ENCODE measurements at places on chromosomes 4 and X. TPM values are rescaled to one million over a fixed set of nuclear protein-coding genes. Genes with fewer than 3 reads are reported as not detected.

The DKK2 gene
- 5.1 TPM for total RNA-seq

The GYG2 gene
- 1.2 TPM for total RNA-seq

The GAB1 gene
- total RNA-seq = 6.2 TPM

The GRPR gene
- 0.60 TPM for total RNA-seq

The GLA gene
- 58.0 TPM for total RNA-seq

The HSD17B11 gene
- 96.4 TPM for total RNA-seq

The RXFP1 gene
- total RNA-seq = not detected

The PPP1R3F gene
- 2.3 TPM for total RNA-seq

The FGFBP1 gene
- not detected for total RNA-seq

The CXCL9 gene
- not detected for total RNA-seq

The ADH1C gene
- 0.48 TPM for total RNA-seq

The DRP2 gene
- total RNA-seq = 0.12 TPM

The SPACA5 gene
- total RNA-seq = 0.78 TPM

The VCX2 gene
- total RNA-seq = not detected

The CLGN gene
- total RNA-seq = not detected

The FGFR3 gene
- not detected for total RNA-seq

The GPR173 gene
- total RNA-seq = 2.4 TPM

The SUPT20HL2 gene
- 0.24 TPM for total RNA-seq

The PPP2R2C gene
- total RNA-seq = 0.10 TPM

The CLDN22 gene
- not detected for total RNA-seq

The XAGE1A gene
- 1.9 TPM for total RNA-seq

The PRPS1 gene
- 38.3 TPM for total RNA-seq

The EXOC1L gene
- not detected for total RNA-seq

The SPANXN4 gene
- total RNA-seq = not detected

The CCDC149 gene
- total RNA-seq = 4.1 TPM

The RTL3 gene
- total RNA-seq = 1.4 TPM

The TMPRSS11D gene
- not detected for total RNA-seq

The CXCL11 gene
- total RNA-seq = 0.10 TPM

The DUX4 gene
- not detected for total RNA-seq

The USP51 gene
- 0.49 TPM for total RNA-seq

The KANTR gene
- total RNA-seq = 7.1 TPM

The GPR34 gene
- total RNA-seq = not detected

The UGT2B15 gene
- not detected for total RNA-seq

The REELD1 gene
- not detected for total RNA-seq

The FAM236A gene
- not detected for total RNA-seq

The SYNPO2 gene
- total RNA-seq = 1.6 TPM

The SORBS2 gene
- total RNA-seq = 11.8 TPM

The SPANXN3 gene
- not detected for total RNA-seq

The ADRA2C gene
- 0.24 TPM for total RNA-seq

The NR0B1 gene
- 0.48 TPM for total RNA-seq

The FGB gene
- total RNA-seq = not detected

The PLAC8 gene
- total RNA-seq = 0.39 TPM

The MED14 gene
- total RNA-seq = 22.2 TPM

All from RPMI7951 (cell line).